ENCODE measurements at places on chromosomes 5 and 9. TPM values are rescaled to one million over a fixed set of nuclear protein-coding genes. Genes with fewer than 3 reads are reported as not detected.

Gene CAMK4
- 57.4 TPM for total RNA-seq

- no peak for DNase-seq
Measured at GRCh38 chr9:136806631-136807201, 1.0 kb upstream of the RABL6 start.

- no peak for DNase-seq
Measured at GRCh38 chr5:2023196-2023595, 140.5 kb upstream of the IRX4 start.

GRCh38 chr5:146213210-146213826, 9.9 kb downstream of the RBM27 start:
- no peak for DNase-seq

GRCh38 chr5:21452449-21452848, 1400.7 kb downstream of the CDH12 start:
- no peak for DNase-seq

DNA sequence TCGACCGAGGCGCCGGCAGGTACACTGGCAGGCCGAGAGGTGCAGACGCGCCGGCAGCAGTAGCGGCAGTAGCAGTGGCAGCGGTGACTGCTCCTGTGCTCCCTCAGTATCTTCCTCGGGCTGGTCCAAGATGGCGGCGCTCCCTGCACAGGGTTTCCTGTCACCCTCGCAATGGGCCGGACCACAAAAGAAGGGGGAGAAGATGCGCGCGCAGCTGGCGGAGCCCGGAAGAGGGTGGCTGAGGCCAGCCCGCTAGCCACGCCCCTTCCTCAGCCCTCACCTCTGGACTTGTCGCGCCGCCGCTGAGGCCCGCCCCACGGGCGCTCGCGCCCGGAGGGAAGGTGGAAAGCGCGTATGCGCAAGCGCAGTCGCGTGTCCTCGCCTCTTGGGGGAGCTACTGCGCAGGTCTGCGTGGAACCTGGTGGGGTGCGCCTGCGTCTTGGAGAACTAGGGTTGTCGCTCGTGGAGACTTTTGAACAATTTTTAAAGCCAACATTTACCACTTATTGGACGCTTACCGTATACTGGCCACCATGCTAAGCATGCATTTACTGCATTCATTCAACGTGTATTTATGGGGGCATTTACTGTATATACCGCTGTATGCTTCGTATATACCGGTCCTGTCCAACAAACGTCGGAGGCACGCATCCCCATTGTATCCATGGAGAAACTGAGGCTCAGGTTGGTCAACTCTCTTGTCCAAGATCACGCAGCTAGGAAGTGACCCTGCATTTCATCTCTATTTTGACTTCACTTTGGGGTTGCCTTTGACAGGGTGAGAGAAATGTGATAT, at the start of gene RAB14:
TSS of gene RAB14 (minus strand) at position 132 of the 796 bp plus-strand sequence. CDS start 8,457 bp downstream, outside the sequence.
- peak; percentile 100 for DNase-seq

Measured in CD8-positive, alpha-beta memory T cell (primary cell).